Retina (tissue), 1 donor: ENCODE measurements at places on chromosomes 1 and 21.

DNA sequence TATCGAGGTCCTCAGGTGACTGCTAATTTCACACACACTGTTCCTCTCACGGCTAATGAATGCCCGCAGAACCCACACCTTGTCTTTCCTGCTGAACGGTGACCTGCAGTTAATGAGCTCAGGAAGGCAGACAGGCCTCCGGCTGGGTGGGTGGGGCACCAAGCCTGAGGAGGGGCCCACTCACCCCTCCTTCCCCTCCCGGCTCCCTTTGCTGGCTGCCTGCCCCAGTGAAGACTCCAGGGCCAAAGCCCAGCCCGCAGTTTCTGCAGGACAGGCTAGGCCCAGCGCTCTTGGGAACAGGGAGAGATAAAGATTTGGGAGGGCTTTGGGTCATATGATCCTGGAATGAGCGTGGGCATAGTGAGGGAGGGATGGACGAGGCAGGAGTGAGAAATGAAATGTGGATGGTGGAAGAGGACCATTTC, 26.4 kb downstream of the FOXO6 start:
- DNase-seq, result peak; percentile 54

DNA sequence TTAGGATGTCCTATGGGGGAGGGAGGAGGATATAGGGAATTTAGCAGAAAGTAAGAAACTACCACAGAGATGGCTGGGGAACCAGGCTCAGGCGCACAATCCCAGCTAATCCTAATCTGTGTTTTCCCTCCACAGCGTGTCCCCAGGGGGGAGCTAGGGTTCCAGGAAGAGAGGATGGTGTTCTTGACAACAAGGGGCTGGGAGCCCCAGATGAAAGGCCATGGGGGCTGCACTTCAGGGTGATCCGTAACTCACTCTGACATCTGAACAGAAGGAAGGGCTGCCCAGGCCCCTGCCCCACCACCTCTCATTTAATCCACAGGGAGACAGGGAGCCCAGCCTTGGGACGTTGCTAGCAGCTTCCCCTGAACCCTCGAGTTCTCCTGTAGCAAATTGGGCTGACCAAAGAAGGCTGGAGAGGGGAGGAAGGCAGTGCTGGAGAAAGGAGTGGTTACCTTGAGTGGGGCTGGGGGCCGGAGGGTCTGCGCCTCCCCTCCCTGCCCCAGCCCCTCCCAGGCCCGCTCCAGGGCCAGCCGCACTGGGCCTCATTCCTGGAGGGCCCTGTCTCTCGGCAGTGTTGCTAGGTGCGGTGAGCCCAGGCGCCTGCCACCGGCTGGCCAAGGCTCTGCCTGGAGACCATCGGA, 131.7 kb downstream of the TMEM53 start:
- DNase-seq, result peak; percentile 66

DNA sequence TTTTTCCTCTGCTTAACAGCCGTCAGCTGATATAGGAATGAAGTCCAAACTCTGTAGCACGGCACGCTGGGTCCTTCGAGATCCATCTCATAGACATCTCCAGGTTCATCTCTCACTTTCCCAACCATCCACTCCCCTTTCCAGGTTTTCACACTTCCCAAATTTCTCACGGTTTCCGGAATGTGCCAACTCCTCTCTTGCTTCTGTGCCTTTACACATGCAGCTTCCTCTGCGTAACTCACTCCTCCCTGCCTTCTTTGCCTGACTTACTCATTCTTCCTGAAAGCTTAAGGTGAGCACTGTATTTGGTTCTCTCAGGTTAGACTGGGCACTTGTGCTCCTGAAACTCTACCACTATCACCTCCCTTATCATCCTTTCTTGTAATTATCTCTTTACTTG, 168.4 kb downstream of the PCNX2 start:
- DNase-seq, result no peak

GRCh38 chr1:5781079-5781478, 211.1 kb downstream of the NPHP4 start:
- no peak for DNase-seq

DNA sequence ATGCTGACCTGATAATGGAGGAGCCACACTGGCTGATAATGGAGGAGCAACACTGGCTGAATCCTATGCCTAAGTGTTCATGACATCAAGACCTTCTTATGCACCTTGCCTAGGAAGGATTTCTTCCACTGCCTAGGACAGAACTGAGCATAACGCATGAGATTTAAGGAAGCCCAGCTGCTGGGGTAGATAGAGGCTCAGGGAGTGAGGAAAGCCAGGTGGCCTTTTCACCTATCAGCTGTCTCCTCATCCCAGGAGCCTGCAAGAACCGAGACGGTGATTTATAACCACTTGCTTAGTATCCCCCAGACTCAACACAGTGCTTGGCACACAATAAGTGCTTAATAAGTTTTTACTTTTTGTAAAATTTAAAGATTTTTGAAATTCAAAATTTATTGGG, 7.4 kb upstream of the CTBS start:
- no peak for DNase-seq

GRCh38 chr1:215667761-215668160, 100.7 kb downstream of the KCTD3 start:
- DNase-seq, result no peak

DNA sequence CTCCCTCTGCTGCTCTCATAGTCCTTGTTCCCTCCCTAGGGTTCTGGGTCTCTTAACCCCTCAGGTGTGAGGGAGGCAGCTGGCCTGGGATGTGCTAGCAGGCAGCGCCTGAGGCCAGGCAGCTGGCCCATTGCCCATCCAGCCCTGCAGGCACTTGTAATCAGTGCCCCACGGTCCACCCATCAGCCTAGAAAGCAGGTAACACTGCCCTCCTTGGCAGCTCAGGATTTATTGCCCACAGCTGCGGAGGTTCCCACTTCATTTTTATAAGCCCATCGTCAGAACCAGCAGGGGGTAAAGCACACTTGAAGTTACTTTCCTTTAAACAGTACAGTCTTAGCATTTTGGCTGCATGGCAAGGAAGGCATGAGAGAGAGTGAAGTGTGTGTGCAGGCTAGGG, 70.6 kb downstream of the TMEM53 start:
- DNase-seq, result peak; percentile 53

GRCh38 chr1:231616667-231617066, 9.9 kb upstream of the DISC1 start:
- DNase-seq, result no peak

- DNase-seq, result no peak
Measured at GRCh38 chr1:209659909-209660308, 7.7 kb upstream of the LAMB3 start.

- no peak for DNase-seq
Measured at GRCh38 chr1:219264561-219264960, 90.9 kb downstream of the LYPLAL1 start.

DNA sequence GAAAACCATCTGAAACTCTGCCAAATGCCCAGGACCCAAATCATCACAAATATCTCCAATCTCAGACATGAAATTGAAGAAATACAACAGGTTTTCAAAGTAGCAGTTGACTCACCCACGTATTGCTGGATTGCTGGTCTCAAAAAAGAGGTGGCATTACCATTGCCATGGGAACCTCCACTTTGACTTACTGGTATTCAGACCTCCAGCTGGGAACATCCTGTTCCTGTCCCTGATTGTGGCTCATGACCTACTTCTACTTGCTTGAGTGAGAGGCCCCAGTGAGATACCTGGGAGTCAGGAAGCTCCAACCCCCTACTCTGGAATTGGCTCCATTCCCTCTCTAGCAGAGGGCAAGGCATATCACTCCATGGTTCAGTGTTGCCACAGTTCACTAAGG, 64.6 kb downstream of the NMNAT2 start:
- DNase-seq, result no peak

DNA sequence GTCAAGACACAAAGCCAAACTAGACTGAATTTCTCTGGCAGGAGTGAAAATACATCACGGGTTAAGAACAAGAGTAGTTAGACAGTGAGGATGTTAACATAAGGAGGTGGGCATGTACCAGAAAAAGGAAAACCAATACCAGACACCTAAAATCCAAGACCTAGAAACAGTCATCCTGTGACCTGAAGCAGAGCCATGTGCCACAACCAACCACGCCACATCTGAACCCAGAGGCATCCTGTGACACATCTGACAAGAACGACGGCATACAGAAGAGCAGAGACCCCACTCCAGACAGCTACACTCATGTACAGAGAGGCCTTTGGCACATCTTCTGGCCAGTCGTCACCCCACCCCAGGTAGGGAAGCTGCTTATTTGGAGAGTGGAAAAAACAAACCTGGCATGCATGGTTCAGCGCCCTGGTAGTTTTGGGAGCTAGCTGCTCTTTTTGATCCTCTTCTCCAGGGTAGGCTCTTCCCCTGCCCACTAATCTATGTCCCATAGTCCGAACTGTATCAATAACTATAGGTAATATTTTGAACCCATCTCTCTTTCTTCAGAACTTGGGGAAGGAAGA, 72.1 kb downstream of the SLC45A1 start:
- no peak for DNase-seq

- peak; percentile 53 for DNase-seq
Measured at GRCh38 chr1:22349362-22350043, 102.1 kb upstream of the ZBTB40 start.

DNA sequence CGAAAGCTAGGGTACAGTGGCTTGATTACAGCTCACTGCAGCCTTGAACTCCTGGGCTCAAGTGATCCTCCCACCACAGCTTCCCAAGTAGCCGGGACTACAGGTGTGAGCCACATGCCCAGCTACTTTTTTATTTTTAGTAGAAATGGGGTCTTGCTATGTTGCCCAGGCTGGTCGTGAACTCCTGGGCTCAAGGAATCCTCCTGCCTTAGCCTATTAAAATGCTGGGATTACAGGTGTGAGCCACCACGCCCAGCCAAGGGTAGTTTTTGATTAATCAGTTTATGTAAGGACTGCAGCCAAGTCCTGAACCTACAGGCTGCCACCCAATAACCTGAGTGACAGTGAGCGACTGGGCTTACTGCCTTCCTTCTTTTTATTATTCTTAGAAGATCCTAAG, 88.3 kb downstream of the PIK3R3 start:
- DNase-seq, result no peak

DNA sequence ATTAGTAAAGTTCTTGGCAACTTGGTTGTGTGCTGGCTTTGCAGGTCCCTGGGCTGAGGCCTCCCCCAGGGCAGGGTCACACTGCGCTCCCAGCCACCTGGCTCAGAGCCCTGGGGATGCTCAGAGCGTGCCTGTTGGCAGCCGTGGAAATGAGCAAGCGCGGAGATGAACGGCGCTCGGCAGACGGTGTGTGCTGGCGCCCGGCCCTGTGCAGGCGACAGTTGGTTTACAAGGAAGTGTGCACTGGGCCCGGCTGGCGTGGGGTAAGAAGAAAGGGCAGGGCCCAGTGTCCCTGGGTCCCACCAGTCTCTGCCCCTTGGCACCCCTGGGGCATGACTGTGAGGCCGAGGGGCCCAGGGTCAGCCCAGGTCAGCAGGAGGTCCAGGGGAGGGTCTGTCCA, 25.7 kb upstream of the PEX10 start:
- no peak for DNase-seq

DNA sequence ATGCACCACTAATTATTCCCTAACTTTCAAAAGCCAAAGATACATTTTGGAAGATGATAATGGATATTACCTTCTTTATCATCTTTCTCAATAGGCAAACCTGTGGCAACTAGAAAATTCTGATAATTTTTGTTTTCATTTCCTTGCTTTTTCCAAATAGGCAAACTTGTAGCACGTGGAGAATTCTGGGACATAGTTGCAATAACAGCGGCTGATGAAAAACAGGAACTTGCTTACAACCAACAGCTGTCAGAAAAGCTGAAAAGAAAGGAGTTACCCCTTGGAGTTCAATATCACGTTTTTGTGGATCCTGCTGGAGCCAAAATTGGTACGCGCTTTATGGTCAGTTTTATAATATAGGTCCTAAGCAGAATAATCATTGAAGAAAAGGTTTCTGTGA, 1.5 kb downstream of the FPGT start:
- DNase-seq, result no peak

DNA sequence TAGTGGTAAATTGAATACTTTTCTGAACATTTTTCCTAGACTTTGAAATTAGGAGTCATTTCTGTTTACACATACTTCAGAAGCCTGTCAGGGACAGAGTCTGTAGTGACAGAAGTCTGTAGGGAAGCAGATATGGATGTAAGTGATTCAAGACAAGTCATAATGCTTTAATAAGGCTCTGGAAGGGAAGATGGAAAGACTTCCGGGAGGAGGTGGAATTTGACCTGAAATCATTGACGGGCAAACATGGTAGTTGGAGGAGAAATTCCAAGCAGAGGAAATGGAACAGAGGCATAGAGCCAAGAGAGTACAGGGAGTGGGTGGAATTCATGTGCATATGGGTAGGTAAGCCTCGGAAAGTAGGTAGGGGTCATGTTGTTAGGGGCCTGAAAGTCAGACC, 22.5 kb downstream of the CAMTA1 start:
- DNase-seq, result no peak

- DNase-seq, result no peak
Measured at GRCh38 chr1:11061652-11062365, 2.0 kb upstream of the SRM start.

GRCh38 chr1:205493241-205494085, 11.0 kb upstream of the CDK18 start:
- no peak for DNase-seq

DNA sequence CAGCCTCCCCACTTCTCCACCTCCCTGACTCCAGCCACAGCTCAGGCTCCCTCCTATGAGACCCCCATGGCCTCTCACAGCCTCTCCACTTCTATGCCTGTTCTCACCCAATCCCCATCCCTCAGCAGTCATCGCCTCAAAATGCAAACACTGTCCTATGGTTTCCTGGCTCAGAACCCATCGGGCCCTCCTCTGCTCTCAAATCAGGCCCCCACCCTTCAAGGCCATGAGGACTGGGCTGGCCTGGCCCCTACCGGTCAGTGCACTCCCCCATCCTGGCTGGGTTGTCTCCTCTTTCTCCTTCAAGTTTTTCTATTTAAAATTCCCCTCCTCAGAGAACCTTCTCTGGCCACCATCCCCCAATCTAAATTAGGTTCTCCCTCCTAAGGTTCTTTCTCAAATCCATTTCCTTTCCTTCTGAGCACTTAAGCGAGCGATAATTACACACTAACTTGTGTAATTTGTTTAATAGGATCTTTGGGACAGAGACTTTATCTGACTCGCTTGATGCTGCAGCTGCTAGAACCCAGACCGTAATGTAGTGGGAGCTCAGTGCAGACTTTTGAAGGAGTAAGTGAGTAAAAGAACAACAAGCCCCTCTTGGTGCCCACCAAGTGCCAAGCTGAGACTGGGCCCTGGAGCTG, 347.2 kb downstream of the MATN1 start:
- DNase-seq, result no peak

DNA sequence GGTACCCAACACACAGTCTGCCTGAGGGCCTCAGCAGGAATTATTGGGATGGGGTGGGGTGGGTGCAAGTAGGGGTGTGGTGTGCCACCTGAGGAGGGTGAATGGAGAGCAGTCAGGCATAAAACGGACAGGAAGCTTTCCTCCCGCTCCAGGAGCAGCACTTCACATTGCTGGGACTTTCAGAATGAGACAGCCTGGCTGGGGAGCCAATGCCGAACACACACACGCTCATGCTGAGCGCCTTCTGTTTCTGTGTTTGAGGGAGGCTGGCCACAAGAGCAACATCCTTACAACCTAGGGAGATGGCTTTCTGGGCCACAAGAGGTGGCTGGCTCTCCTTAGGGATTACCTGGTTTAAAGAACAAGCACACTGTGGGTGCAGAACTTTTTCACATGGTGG, 98.0 kb downstream of the LAMC2 start:
- DNase-seq, result no peak
